ENCODE measurements at places on chromosomes 12 and 14. TPM values are rescaled to one million over a fixed set of nuclear protein-coding genes. Genes with fewer than 3 reads are reported as not detected.

GRCh38 chr12:114213055-114213581 is 192.8 kb downstream of the TBX5 start:
- no peak overlapping the region for H3K27ac ChIP-seq
- no peaks in the 10 kb centered on the region for H3K27me3 ChIP-seq
- H3K4me3 ChIP-seq, result no peak overlapping the region
- H3K36me3 ChIP-seq, result no peaks in the 10 kb centered on the region

Gene DHH
- total RNA-seq, result 1.5 TPM

Gene GRIN2B
- total RNA-seq, result 0.50 TPM

- no peaks in the 10 kb centered on the region for H3K36me3 ChIP-seq
- H3K4me1 ChIP-seq, result no peaks in the 10 kb centered on the region
- DNase-seq, result no peak
- H3K4me3 ChIP-seq, result no peak overlapping the region
- no peaks in the 10 kb centered on the region for H3K27me3 ChIP-seq
These were observed 133.1 kb downstream of the SLC38A1 start for GRCh38 chr12:46135750-46136149.

All from lower lobe of right lung (tissue), 2 donors.